ENCODE measurements at places on chromosomes 5 and 9.

DNA sequence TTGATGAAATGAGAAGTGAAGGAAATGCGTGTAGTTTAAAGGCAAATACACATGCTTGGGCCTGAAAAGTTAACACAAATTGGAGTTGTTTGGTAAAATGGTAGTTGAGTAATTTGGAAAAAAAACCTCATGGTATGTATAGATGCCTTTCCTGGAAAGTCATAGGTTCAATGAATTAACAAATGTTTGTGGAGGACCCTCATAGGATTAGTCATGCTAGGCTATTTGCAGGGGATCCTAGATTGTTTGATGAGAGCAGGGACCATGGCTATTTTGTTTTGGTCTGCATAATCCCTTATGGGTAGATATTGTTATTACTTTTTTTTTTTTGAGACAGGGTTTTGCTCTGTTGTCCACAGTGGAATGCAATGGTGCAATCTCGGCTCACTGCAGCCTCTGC, 93.5 kb upstream of the NR3C1 start:
- no peak for DNase-seq

- DNase-seq: no peak
Measured at GRCh38 chr9:93262537-93263310, 78.8 kb downstream of the WNK2 start.

DNA sequence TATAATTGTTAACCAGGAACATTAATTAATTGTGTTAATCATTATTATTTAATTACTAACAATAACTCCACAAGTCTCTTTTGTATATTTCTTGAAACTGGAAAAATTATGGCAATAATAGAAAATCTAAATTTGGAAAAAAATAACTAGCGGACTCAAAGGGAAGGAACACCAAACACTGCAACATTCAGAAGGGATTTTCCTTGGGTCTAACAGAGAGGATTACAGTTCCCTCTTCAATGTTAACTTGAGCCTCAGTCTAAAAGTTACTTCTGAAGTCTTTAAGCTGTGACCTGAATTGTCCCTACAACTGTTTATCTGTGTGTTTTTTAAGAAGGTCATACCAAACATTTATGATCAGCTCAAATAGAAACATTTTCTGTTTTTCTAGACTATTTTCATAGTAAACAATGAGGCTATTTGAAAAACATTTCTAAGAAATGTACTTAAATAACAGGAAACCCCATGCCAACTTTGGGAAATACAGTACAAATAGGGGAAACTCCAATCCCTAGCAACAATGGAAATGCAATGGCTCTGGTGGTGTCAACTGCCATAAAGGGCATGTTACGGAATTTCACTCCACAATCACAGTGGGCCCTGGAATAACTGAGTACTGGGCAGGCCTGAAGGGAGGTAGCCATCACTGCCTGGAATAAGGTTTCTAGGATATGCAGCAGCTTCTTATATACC, 61.2 kb downstream of the MCTP1 start:
- DNase-seq: no peak

GRCh38 chr5:56734091-56734694, 81.2 kb upstream of the MAP3K1 start:
- no peak for DNase-seq

- no peak for DNase-seq
Measured at GRCh38 chr5:124658867-124659557, 87.4 kb downstream of the ZNF608 start.

- no peak for DNase-seq
Measured at GRCh38 chr5:594226-594860, 17.8 kb upstream of the CEP72 start.

GRCh38 chr9:19618816-19619215, 170.0 kb downstream of the SLC24A2 start:
- DNase-seq: no peak

GRCh38 chr5:71794061-71794695, 75.1 kb downstream of the CARTPT start:
- DNase-seq: no peak

- DNase-seq: no peak
Measured at GRCh38 chr9:37343724-37344123, 78.8 kb upstream of the GRHPR start.

GRCh38 chr5:135543485-135544304, 7.9 kb upstream of the NEUROG1 start:
- no peak for DNase-seq

DNA sequence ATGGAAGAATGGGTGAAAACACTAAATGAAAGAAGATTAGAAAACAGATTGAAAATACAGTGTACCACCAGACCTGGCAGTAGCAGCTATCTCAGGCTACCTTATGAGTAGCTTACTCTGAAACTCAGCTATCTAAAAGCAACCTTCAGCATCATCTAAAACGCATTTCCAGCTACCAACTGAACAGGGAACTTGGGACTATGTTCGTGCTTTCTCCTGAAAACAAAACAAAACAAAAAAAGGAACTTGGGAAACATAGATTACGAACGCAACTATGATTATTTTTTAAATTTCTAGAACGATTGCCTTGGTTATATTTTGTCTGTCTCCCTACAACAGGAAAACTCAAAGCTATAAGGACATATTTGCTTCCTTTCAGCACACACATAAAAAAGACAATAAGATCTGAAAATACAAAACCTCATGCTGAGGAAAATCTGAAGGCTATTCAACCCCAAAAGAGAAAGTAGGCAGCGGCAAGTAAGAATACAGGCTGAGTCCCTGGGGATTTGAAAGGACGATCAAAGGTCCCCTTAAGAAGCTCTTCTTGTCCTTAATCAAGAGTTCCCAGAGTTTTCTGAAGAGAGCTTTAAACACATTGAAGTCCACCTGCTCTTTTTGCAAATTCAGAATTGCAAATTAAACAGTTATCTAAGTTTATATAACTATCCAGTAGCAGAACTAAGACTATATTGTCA, 53.4 kb downstream of the OR2K2 start:
- DNase-seq: no peak

- DNase-seq: no peak
Measured at GRCh38 chr9:7174884-7175283, 417.1 kb downstream of the KDM4C start.

GRCh38 chr5:41071975-41072374, 833 bp upstream of the MROH2B start:
- no peak for DNase-seq

DNA sequence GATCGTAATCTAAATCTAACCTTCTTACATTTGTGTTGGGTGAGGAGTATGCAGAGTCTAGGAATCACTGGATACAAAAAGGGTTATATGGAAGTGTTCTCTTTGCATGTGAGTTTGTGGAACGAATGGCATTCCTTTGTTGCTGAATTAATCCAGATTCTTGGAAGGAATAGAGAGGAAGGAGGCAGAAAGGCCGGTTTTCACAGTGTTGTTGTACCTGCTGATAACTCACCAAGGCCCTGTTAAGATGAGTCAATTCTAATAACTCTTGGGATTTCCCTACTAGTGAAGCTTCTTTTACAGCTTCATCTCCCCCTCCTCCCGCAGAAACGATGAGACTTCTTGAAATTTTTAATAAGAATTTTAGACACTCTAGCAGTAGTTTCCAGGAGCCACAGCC, 84.0 kb downstream of the ZSWIM6 start:
- DNase-seq: no peak

DNA sequence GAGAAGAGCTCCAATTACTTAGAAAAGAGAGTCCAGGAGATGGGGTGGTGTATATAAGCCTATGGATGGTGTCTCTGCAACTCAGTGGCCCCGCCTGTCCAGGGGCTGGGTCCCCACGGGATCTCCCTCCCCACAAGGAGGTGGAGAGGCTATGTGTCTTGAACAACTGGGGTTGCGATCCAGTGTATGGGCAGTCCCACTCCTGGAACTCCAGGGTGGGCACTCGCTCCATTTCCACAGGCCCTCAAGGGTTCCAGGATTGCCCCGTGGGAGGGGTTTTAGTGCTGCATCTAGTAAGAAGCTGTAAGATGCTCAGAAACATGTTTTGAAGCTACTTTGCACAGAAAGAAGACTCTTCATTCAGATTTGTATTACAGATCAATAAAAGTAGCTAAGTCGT, 558 bp upstream of the SMAD5 start:
- DNase-seq: no peak

DNA sequence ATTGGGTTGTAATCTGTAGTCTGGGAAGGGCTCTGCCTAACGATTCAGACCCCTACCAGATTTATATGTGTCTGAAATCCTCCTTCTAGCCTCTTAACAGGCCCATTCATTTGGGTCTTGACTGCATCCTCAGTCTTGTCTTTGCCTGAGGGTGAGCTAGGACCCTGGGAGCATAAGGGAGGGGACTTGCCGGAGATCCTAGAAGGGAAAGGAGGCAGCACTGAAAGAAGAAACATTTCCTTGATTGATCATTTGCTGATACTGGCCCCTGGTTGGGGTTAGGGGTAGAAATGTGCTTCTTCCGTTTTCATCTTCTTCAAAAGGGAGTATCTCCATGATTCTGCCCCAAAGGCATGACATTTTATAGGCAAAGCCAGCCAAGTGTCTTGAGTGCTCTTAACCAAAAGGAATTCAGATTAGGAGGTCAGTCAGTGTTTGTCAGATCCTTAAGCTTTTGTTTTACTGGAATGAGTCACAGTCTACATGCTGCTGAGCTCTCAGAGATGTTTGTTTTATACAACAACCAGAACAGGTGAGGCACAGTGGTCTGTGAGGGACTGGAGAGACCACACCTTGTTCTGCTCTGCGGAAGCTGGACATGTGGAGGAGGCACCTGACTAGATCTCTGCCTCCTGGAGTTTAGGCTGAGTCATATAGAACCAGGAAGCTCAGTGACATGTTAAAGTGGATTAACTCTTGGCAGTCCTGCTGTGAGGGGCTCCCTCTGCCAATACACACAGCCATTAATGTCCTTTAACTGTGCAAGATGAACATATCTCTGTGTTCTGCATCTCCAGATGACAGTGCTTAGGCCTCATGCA, 37.7 kb downstream of the PCDHAC2 start:
- no peak for DNase-seq

DNA sequence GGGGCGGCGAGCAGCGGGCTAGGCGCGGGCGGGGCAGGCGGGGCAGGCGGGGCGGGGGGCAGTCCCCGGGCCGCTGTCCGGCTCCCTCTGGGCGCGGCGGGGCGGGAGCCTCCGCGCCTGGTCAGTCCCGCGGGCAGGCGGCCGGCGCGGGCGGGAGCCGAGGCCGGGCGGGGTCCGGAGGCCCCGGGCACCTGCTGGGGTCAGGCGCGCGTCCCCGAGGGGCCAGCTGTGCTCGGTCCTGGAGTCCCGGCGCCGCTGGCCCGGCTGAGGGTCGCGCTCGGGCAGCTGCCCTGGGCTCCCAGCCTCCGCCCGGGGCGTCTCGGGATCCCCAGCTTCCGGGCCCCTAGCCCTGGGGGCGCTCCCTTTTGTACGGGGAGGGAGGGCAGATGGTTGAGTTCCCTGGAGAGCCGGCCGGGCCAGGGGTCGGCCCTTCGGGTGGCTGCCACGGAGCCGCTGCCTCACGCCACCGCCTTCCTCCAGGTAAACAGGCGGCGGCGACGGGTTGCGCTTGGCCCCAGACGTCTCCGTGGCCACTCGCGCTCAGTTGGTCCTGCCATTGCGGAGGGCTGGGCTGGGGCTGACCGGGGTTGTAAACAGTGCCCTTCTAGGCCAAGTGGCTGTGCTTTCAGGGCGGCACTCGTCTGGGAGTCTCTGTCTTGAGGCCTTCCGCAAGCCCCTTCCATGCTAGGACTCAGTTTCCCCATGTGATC, 473 bp downstream of the ZBTB34 start:
- no peak for DNase-seq

- no peak for DNase-seq
Measured at GRCh38 chr5:151084363-151084762, 3.5 kb upstream of the TNIP1 start.

- no peak for DNase-seq
Measured at GRCh38 chr5:67730917-67731474, 484.6 kb upstream of the PIK3R1 start.

GRCh38 chr9:138033950-138034349, 156.4 kb downstream of the CACNA1B start:
- no peak for DNase-seq

DNA sequence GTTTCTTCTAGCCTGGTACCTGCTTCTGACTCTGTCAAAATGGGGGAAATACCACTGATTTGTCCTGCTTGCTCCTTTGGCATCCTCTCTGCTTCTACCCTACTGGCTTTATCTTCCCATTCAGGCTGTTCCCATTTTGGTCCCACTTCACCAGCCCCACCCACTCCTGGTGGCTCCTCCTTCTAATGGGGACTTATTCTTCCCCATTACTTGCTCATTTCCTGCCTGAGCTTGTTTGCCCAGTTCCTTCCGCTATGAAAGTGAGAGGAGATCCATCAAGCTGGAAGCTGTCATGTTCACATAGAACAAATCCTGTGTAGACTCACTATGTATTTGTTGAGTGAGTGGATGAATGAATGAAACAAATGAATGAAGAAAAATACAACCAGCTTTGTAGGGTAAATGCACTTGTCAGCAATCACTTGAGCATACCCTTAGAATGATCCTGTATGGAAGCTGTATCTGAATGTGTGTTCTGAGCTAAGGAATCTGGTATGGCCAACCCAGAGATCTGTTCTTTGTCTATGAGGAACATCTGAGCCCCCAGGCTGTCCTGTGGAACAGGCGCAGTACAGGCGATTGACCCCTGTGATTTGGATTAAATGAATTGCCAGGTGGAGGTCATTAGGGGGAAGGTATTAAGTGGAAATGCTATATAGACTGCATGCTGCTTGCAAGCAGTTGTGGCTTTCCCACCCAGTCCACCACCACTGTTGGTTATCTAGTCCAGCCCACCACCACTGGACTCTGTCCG, 89.5 kb downstream of the APBA1 start:
- no peak for DNase-seq

DNA sequence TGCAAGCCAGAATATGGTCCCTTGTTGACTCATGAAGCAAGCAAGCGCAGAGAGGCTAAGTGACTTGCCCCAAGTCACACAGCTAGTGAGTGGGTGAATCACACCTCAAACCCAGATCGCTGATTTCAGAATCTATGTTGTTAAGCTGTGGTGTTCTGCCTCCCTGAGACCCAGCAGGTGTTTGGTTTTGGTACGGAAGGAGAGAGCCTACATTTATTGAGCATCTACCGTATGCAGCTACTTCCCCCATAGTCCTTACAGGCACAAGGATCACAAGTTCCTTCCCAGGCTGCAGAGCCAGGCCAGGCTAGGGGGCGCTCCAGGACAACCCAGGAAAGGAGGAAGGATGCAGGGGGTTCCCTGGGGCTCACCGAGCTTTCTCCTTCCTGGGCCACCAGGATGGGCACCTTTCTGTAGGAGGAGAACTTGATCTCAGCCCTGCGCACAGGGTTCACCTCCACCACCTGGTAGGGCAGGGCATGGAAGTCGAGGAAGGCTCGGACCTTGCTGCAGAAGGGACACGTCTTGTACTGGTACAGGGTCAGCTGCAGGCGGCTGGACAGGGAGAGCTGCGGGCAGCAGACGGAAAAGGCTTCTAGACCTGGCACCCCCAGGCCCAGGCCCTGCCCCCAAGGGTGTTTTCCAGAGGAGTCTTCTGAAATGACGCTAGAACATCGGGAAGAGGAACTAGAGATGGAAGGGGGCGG, 2.5 kb downstream of the PTGES2 start:
- DNase-seq: no peak

GRCh38 chr5:79416499-79416898, 97.4 kb downstream of the HOMER1 start:
- no peak for DNase-seq

DNA sequence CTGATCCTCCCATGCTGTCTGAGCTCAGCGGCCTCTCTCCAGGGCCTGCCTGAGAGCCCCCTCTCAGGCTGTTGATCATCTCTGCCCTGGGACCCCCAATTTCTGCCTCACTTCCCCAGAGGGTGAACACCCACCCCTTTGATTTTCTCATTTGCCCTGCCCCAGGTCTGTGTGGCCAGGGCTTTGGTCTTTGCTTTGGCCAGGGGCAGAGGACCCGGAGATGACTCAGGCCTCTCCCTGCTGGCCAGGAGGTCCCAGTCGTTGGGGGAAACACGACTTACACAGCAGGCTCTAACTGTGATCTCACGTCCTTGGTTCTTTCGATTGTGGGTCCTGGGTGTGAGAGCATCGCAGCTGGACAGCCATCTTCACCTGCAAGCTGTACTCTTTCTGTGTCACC, 1.1 kb upstream of the ADAMTS2 start:
- no peak for DNase-seq

All from stimulated activated CD8-positive, alpha-beta memory T cell treated with anti-CD3 and anti-CD28 coated beads, Interleukin-4, amount 100 ng/mL, for 4 hours (primary cell).